ENCODE measurements at places on chromosomes 12 and 14.

DNA sequence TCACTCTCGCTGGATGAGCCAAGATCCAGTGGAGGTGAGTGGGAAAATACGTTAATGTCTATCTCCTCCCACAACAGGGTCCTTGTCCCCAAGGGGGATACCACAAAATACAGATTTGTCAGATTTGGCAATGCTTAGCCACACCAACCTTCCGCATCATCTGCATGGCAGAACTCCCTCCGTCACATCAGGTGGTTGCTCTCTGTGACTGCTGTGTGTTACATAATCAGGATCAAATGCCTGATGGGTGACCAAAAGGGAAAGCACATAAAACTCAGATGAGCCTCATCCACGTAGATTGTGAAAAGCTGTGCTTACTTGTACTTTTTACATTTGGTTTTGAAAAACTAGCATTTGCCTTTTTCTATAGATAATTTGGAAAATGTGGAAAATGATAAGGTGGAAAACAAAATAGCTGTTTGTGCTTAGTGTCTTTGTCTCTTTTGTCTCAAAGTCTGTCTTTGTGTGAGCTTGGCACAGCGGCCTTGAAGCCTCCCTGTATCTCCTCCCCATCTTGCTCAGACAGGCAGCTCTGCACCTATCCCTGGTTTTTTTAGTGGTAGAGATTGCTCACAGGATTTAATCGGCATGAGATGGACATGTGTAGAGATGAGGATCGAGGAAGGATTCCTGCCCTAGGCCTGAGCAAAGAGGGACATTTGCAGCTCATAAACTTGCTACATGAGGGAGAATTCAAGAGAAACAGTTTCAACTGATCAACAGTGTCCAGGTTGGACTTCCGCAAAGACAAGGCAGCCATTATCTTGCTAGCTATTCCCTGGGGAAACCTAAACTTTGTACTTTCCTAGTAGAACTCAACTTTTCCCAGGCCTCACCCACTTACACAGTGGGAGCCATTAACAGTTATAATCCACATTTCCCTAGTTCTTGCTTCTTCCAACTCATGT, 3.6 kb upstream of the FGF6 start:
- DNase-seq, result no peak

GRCh38 chr14:97077253-97077653, 280.1 kb downstream of the VRK1 start:
- peak; percentile 73 for DNase-seq

DNA sequence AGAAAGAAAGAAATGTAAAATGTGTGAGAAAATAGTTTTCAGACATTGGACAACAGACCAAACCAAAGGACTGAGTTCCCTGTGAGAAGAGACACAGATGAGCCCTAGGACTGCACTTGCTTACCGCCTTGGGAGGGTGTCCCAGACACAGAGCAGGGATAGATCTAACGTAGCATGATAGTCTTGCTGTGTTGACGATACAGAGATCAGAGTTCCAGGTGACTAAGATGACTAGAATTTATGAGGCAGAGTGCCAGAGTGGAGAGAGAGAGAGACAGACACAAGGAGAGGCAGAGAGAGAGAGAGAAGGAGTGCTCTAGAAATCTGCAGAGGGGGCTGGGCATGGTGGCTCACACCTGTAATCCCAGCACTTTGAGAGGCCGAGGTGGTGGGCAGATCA, 148.2 kb upstream of the LMNTD1 start:
- no peak for DNase-seq

- no peak for DNase-seq
Measured at GRCh38 chr14:32203928-32204357, 874 bp upstream of the RNU6-8 start.

DNA sequence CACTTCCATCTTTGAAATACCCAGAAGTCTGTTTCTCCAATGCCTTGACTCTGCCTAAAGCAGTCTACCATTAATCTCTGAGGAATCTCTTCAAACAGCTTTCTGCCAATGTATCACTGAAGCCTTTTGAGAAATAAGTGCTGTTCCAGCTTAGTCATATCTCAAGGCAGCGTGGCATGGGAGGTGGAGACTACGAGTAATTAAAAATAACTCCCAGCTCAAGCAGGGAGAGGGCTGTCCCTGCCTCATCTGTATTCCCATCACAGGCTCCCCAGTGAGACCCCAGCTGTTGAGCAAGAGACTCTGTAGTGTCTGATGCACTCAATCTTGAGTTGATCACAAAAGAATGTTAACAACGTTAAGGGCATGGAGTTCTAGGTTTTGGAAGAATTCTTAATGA, 700.6 kb downstream of the DIO2 start:
- DNase-seq, result peak; percentile 7

GRCh38 chr12:64253356-64253755, 31.3 kb upstream of the KICS2 start:
- no peak for DNase-seq

- DNase-seq, result no peak
Measured at GRCh38 chr12:93426412-93426805, 15.3 kb downstream of the UBE2N start.

GRCh38 chr14:26974965-26975364, 377.1 kb upstream of the NOVA1 start:
- DNase-seq, result no peak

- no peak for DNase-seq
Measured at GRCh38 chr12:47214001-47214619, 134.4 kb upstream of the AMIGO2 start.

DNA sequence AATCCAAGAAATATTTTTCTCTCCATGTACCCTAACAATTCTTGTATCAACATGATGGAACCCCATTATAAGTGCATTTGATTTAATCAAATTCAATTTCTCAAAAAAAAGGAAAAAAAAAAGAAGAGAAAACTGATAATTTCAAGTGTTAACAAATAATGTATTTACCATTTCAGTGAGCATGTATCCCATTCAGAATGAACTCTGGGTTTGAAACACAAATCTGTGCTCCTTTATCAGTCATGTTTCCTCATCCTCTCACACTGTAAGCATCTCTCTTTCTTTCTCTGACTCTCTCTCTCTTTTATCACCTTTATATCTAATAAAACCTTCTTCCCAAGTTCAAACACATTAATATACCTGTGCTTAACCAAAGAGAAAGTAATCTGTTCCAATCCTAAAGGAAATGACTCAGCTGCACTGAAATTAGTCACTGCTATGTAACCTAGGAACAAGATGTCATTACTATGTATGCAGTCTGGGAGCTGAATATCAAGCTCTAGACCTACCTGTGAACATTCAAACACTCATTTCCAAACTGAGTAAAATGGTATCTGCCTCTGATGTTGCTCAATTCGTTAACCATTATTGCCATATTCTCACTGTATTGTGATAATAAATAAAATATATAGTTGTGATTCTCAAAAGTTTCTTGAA, 135.0 kb upstream of the LRIG3 start:
- no peak for DNase-seq

DNA sequence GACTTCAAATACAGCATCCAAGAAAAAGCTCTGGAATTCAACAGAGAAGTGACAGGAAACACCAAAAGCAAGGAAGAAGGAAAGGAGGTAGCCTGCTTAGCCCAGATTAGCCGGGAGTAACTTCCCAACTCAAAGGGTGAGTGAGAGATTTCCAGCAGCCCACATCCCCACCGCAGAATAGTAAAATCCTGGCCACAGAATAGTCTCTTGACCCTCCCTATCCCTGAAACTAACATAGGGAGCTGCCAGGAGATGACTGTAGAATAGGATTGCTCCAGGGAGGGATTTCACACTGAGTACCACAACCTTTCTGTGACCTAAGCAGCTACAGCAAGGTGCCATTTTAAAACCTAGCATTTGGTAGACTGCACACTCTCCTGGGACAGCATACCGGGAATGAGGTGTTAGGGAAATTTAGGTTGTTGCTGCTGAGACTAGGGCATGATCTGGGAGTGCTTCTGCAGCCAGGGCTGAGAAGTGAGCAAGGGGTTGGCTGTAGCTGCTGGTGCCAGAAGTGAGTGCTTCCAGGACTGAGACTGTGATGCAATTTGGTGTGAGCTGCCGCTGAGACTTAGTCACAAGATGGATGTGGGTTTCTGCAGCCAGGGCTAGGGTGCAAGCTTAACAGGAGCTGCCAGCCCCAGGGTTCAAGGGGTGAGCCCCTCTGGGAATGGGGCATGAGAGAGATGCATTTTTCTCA, 66.0 kb downstream of the TMTC3 start:
- DNase-seq, result peak; percentile 81

DNA sequence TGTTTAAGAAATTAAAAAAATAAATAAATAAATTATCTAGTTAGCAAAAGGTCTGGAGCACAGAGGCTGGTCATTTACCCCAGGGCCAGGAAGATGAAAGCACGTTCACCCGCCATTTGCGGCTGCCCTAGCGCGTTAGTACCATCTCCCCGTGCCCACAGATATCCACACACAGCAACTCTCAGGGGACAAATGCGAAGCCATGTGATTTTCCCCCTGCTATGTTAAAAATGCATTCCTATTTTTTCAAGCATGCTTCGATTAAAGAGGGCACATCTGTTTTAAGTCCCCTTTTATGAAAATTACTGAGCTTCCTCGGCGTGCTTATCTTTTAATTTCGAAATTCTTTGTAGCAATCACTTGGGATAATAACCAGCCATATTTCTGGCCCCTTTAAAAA, 56.9 kb upstream of the PIWIL1 start:
- no peak for DNase-seq

- DNase-seq, result no peak
Measured at GRCh38 chr12:88144037-88144436, 1.9 kb downstream of the TMTC3 start.

GRCh38 chr12:50533971-50534370, 29.2 kb downstream of the DIP2B start:
- no peak for DNase-seq

GRCh38 chr14:85451421-85451820, 78.5 kb upstream of the FLRT2 start:
- no peak for DNase-seq

Measured in MG63 (cell line).